ENCODE measurements at places on chromosomes 12 and 14.

DNA sequence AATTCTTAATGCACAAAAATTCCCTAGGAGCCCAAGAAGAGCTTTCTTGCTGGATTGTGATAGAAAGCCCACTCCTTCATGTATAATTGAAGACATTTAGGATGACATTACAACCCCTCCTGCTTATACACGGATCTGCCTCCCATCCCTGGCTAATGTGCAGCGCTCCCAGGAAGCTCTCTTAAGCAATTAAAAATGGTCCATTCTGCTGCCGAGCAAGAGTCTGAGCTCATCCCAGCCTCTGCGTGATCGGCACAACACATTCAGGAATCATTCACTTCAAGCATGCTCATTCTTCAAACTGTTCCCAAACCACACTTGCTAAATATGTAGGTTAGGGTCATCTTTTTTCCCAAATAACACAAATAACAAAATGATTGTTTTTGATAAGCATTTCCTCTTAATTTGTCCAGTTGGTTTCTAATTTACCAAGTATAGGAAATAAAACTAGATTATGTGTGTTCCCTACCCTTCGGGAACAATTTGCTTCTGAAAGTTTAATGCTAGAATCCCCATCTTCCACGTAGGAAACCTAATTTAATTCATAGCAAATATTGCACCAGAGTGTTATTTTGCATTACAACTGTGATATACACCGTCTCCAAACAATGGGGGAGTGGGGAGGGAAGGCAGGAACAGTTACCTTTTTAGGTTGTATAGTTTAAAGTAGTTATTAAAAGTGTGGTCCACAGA lies 17.3 kb upstream of the TMEM233 start:
- no peak for DNase-seq

GRCh38 chr14:104881369-104881979 lies 16.4 kb downstream of the CEP170B start:
- DNase-seq = no peak

GRCh38 chr12:65799331-65799730 lies 25.0 kb upstream of the HMGA2 start:
- DNase-seq = no peak

- DNase-seq = no peak
These were observed 3.5 kb downstream of the SERPINA5 start for GRCh38 chr14:94584591-94585280.

DNA sequence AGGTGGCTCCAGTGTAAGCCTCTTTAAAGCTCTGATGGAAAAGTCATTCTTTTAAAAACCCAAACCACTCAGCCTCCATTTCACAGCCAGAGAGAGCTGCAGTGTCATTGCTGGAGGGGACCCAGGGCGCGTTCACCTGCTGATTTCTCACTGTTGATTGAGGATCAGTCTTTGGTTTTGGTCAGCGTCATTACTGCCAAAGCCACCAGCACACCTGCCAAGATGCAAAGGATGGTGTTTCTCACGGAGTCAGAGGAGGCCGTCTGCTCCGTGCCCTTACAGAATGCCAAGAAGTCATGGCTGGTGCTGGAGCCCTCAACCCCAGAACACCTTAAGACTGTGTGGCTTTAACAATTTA lies 32.8 kb upstream of the BATF start:
- no peak for DNase-seq

GRCh38 chr12:63808631-63809030 lies 28.9 kb downstream of the RXYLT1 start:
- DNase-seq = no peak

- DNase-seq = no peak
These were observed 351.0 kb downstream of the NAV3 start for GRCh38 chr12:78181544-78182162.

DNA sequence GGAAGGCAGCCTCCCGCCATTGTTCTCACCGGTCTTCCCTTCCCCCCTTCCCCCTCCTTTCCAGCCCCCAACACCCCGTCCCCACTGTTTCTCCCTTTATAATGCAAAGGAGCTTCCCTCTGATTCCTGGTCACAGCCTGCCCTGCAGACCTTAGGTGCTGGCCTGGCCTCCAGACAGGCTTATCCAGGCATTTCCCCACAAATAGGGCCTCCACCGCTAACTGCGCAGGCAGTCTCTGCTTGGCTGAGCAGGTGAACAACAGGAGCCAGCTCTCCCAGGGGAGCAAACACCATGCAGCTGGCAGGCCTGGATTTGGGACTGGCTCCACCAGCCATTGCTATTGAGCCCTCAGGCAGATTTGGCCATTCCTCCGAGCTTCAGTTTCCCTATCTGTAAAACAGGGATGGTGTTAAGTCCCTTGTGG lies 46.0 kb downstream of the SMIM41 start:
- no peak for DNase-seq

DNA sequence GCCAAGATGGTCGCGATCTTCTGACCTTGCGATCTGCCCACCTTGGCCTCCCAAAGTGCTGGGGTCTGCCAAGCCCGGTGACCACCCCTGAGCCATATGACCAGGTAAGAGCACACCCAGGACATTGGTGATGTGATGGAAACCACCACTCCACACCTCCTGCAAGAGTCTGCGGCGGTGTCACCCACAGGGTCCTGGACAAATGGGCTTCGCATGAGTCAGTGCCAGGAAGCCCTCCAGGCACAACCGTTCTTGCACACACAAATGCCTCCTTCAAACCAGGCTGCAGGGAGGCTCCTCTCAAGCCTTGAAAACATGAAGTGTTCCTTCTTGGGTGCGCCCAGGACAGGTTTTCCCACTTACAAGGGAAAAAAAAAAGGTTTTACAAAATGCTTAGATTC lies 16.6 kb downstream of the PITPNM2 start:
- DNase-seq = no peak

DNA sequence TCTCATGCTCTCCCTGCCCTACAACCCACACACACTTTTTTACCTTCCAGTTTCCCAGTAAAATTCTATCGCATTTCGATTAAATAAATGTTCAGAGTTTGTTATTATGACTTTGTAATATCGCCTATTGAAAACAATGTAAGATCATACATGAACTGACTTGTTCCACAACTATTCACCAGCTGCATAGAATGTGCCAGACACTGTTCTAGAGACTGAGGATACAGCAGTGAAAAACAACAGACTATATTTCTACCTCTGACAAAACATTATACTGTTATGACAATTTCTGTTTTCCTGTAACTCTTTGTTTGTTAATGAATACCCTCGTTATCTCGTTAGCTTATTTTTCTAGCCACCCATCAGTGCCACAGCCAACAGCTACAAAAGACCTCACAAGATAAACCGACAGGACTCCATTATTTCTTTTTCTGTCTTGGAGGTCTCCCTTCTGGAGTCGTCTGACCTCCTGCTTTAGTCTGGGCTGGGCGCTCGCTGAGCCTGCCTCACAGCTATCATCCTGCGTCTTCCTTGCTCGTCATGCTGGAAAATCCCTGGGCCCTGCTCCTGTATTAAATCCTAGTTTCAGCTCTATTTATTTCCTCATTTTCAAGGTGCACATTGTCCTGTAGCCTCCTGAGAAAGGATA lies 498.9 kb downstream of the DIO2 start:
- DNase-seq = no peak

GRCh38 chr14:55739967-55740648 lies 160.1 kb downstream of the KTN1 start:
- DNase-seq = no peak

DNA sequence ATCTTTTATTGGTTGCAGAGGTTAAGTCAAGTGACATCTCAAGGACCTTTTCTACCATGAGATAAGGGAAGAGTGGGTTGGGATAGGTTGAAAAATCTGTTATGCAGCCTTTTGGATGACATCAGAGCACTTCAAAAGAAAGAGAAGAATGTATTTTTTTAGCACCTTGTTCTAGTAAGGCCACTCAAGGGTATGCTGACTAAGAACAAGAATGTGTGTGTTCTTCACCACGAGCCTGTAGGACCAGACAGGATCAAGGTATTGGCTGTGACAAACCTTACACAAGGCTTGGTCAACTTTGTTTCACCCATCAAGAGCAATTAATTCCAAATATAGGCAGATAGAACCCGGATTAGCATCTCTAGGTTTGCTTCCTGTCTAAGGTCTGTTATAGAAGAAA lies 142.5 kb downstream of the SAMD4A start:
- DNase-seq = no peak

DNA sequence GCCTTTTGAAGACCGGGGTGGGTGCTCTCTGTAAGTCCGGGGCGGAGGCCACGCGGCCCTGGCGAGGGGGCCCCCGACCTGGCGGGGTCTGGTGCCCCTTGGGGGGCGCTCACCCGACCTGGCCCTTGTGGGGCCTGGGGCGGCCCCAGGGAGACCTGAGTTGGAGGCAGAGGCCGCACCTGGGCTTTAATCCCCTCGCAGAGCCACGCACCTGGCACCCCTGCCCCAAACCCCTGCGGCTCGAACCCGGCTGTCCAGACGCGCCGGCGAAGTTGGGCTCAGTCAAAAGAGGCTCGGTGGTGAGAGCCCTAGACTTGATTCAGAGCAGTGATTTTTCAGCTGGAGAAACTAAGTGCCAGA lies 267 bp downstream of the CFAP251 start:
- DNase-seq = no peak

- no peak for DNase-seq
These were observed 1141.2 kb upstream of the TMEM132C start for GRCh38 chr12:127125607-127126259.

GRCh38 chr14:100677554-100678468 lies 48.9 kb upstream of the DLK1 start:
- DNase-seq = no peak

GRCh38 chr14:36975834-36976233 lies 196.6 kb downstream of the SLC25A21 start:
- DNase-seq = no peak

GRCh38 chr12:50251619-50252252 lies 31.6 kb downstream of the LIMA1 start:
- DNase-seq = no peak

DNA sequence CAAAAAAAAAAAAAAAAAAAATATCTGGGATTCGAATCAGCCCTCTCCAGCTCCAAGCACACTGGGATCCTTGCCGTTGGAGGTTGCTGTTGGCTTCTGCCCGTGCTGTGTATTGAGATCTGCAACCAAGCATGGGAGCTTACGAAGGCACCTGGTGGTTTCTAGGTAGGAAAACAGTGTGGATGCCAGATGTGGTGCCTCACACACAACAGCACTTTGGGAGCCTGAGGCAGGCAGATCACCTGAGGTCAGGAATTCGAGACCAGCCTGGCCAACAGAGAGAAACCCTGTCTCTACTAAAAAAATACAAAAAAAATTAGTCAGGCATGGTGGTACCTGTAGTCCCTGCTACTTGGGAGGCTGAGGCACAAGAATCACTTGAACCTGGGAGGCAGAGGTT lies 47.4 kb downstream of the ATF7 start:
- DNase-seq = no peak

GRCh38 chr12:132687211-132688164 lies at the start of the genes POLE and PXMP2:
POLE (minus strand) TSS chr12:132687342; CDS start chr12:132687315, 27 bp downstream.
PXMP2 (plus strand) TSS chr12:132687587; CDS start chr12:132687671, 84 bp downstream.
- peak; percentile 89 for DNase-seq

- no peak for DNase-seq
These were observed 94.9 kb downstream of the DUSP16 start for GRCh38 chr12:12467688-12468261.

DNA sequence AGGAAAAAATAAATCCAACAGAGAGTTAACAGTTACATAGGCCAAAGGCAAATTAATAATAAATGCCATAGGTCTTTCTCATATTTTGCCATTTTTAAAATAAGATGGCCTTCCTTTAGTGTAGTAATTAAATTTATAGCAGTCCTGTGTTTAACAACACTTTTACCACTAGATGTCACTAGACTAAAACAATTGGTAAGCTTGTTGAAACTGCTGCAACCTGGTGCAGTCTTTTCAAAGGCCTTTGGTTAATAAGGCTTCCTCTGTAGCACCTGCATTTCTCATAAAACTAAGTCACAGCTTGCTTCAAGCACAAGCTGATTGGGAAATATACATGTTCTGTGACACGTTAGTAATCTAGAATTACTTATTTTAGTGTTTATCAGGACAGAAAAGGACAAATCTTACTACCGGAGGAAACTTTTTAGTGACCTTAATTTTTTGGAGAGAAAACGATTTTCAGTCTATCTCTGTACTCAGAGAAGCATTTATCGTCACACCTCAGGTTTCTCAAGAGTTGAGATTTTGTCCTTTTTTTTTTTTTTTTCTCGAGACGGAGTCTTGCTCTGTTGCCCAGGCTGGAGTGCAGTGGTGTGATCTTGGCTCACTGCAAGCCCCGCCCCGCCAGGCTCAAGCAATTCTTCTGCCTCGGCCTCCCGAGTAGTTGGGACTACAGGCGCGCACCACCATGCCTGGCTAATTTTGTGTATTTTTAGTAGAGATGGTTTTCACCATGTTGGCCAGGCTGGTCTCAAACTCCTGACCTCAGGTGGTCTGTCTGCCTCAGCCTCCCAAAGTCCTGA lies 20.0 kb downstream of the BORCS5 start:
- DNase-seq = no peak

- no peak for DNase-seq
These were observed 44.2 kb upstream of the FOS start for GRCh38 chr14:75234173-75235115.

DNA sequence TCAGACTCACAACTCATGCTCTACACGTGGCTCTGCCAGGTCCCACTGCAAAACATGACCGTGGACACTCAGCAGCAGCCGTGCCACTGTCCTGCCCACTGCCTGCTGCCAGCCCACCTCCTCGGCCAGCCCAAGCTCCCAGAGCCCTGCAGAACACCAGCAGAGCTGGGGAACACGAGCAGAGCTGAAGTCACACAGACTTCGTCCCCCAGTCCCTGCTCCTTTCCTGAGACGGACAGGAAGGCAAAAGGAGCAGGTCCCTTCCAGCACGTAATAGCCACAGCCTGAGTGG lies 152.1 kb downstream of the DPF3 start:
- no peak for DNase-seq

DNA sequence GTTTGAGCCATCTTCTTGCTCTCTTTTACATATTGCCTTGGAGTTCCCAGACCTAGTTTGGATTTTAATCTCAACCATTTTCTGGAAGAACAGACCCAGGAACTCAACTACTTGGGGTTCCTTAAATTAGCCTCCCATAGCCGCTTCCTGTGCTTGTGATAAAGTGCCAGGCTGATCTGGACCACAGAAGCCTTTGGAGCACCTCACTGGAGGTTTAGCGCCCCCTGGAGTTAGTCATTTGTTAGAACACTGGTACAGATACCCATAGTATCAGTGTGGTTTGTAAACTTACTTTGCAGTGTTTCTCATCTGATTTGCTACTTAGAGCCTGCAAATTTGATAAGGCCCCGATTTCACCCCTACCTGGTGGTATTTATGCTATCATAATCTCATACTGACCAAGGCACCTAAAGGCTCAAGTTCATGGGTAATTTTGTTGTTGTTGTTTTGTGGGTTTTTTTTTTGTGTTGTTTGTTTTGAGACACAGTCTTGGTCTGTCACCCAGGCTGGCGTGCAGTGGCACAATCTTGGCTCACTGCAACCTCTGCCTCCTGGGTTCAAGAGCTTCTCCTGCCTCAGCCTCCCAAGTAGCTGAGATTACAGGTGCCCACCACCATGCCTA lies 3.7 kb downstream of the UNC119B start:
- DNase-seq = peak; percentile 51

GRCh38 chr12:115943310-115943629 lies 334.2 kb downstream of the MED13L start:
- DNase-seq = no peak

DNA sequence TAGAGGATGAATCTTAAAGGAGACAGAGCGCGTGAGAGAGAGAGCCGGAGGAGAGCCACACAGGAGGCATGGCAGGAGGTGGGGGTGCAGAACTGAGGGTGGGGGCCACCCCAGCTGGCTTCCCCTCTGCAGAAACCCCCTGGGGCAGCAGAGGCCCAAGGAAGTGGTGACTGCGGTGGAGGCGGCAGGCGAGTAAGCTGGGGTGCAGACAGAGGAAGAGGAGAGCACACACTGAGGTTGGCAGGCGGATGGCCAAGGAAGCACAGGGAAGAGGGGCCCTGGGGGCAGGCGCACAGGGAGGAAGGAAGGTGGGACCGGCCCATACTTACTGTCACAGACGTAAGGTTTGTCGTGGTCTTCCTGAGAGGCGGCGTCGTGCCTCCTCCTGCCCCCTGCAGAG lies 179.8 kb downstream of the DPF3 start:
- DNase-seq = no peak
